C1 segment of cervical spinal cord (tissue), 14 donors: ENCODE measurements at places on chromosomes 5 and 9.

DNA sequence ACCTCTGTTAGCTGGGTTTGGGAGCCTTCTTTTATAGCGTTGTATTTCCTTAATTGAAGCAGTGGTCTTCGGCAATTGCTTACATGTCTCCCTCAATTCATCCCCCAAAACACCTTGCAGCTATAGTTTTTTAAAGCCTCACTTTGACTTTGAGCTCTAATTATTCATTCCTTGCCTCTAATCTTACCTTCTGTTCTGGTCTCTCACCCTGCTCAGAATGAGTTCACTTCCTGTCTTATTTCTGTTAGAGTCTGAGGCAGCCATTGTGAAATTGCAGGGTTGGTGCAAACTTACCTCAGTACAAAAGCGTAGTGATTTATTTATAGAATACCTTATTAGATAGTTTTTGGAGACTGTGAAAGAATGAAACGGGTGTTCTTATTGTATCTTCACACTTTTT is 35.0 kb downstream of the AOPEP start:
- DNase-seq = no peak

DNA sequence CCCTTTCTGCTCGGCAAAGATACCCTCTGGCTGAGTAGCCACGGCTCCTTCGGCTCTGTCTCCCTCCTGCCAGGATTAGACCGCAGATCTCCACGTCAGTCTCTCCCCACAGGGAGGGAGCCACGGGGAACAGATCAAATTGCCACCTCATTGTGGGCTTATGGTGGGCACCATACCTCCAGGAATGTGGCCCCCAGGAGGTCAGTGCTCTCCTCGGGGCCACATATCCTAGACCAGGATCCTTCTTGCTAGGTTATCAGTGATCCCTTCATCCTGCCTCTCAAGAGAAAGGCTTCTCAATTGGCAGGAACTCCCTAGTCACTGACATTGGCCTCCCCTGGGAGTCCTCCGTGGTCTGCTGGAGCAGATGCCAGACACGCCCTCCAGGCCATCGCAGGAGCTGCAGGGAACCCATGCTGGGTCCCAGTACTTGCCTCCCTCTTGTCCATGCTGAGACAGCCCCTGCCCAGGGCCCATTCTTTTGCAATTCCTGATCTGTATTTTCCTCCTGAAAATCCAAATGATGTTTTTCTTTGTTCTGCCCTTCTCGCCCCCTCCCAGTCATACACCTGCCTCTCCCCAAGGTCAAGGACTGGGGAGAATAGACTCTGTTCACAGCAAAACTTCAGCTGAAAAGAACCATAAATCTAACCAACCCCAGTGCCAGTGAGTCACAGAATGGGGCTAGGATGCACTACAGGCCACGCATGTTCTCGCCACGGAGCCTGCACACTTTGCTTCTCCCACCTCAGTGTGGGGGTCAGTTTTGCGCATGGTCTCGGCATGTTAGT is 31.6 kb upstream of the ENHO start:
- DNase-seq = no peak

DNA sequence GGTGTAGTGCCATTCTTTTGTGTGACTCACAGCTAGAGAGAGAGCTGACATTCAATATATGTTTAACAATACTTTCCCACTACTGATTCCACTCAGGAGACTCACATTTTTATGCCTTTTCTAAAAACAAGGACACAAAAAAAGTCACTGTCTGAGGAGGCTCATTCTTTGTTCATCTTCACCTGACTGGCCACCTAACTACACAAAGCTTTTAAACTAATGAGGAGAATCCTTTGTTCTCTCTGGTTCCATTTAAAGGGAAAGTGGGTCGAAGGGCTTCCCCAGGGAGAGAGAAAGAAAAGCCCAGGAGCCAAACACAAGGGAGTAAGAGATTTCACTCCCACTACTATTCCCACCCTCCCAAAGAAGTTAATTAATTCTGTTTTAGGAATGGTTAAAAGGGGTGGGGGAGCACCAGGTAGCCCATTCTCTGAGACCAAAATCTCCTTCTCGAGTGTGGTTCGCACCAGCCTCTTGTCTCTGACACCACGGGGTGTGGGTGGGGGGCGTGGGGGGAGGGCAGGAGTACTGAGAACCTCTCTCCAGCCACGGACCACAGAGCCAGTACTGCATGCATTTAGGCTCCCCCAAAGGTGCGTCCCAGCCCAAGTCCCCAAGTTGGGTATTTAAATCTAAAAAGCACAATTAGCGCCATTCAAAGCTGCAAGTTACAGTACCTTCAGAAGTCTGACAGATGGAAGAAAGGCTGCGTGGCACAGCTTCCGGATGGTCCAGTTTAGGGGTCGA is 747 bp downstream of the TRPM3 start:
- no peak for DNase-seq

DNA sequence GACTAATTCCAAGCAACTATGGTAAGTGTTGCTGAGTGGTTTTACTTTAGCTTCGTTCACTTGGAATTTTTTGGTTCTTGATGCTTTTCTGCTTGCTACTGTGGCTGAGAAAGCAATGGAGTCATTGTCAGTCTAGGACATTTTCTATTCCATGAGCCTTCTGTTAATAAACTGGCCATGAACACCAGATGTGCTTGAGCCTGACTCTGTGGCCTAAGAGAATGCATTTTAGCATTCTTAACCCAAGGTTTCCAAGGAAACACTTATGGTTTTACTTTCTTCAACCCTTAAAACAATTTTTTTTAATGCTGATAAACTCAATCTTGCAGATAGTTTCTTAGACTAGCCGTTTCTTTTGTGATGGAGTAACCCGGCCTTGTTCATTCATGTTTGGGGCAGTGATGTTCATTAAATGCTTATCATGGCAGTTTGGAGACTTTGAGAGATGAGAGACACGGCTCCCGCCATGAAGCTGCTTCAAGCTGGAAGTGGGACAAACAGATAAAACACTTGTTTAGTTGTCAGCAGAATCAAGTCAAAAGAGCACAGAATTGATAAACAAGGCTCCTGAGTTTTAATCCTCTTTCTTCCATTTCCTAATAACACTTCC is 42.4 kb downstream of the OSTF1 start:
- no peak for DNase-seq
